ENCODE measurements at places on chromosomes 5 and 9. TPM values are rescaled to one million over a fixed set of nuclear protein-coding genes. Genes with fewer than 3 reads are reported as not detected.
A peak's percentile ranks its signal among the peaks of the same experiment; 100 is the strongest.

- DNase-seq, result no peak
Measured at GRCh38 chr5:116076496-116076895, 8.3 kb upstream of the COMMD10 start.

DNA sequence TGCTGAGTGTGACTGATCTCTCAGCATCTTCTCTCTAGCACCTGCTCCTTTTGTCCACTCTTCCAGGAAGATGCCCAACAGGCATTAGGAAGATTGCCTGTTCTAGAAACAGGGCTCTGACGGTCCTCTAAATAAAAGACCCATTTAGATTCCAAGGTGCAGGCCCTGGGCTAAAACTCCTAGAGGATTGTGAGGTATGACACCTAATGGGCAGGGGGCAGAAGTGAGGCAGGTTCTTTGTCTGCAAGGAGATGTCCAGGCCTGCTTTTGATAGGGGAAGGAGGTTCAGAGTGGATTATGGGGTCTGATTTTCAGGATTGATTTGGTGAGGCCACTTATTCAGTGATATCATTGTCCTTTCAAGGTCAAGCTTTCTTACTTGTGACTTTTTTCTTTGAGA is 140.8 kb upstream of the TRPC7 start:
- no peak for DNase-seq

The DNAJC21 gene
- 64.0 TPM for total RNA-seq

- DNase-seq, result no peak
Measured at GRCh38 chr5:170857066-170857465, 4.8 kb upstream of the RANBP17 start.

- DNase-seq, result no peak
Measured at GRCh38 chr9:77221431-77221830, 44.1 kb downstream of the VPS13A start.

DNA sequence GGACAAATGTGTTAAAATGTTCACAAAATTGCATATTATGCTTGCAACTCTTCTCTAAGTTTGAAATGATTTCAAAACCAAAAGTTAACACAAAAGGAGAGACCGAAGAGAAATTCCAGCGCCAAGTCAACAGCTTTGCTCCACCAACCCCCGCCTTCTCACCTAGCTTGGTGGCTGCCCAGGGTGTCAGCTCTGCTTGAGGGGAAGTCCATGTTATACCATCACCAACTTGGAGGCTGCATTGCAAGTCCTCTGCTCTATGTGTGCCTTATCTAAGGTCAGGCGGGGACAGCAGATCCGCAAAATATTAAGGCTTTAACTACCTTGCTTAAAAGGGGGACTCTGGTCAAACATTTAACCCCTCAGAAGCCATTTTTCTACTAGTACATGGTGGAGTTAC is 14.6 kb downstream of the CCNJL start:
- no peak for DNase-seq

The ADGRV1 gene
- 0.53 TPM for total RNA-seq

The PHYHD1 gene
- total RNA-seq, result not detected

DNA sequence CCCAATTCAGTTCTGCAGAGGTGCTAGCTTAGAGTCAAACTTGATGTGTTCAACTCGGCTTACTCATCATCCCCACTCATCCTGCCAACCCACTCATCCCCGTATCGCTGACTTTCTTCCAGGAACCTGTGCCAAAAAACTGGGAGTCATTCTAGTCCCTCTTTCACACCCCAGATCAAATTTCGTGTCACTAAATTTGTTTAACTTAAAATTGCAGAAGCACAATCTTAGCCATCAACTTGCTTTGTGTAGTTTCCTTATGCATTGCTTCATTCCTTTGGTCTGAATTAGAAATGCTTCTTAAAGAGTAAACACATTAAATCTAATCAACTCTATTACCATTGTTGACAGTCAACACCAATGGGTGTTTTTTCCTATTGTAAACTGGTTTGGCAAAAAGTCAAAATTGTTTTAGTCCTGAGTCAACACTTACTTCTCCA is 162.4 kb downstream of the TTC39B start:
- DNase-seq, result no peak

DNA sequence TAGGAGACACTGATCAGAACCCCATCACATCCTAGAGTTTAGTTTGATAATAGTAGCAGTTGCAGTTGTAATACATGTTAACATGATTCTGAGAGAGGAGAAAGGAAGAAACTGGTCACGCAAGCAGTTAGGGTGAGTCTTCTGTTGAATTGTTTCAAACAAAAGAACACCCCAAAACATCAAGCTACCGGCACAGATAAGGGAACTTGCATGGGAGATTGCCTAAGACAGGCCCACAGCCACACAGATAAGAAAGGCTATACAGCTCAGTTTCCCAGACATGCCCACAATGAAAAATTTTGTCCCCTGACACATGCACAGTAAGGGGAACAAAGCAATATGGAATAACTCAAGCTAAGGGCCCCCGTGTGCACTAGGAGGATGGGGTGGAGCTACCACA is 15.9 kb downstream of the HSPB3 start:
- DNase-seq, result no peak

- DNase-seq, result no peak
Measured at GRCh38 chr9:2681981-2682380, 35.3 kb upstream of the KCNV2 start.

DNA sequence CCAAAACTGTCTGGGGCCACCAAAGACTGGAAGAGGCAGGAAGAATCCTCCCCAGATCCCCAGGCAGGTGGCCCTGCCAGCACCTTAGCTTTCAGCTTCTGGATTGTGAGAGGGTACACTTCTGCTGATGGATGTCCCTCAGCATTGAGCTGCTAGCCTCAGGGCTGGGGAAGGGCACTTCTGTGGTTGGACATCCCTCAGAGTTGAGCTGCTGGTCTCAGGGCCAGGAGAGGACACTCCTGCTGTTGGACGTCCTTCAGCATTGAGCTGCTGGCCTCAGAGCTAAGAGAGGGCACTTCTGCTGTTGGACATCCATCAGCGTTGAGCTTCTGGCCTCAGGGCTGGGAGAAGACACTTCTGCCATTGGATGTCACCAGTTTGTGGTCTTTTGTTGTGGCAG is 83.8 kb upstream of the FCN1 start:
- DNase-seq, result no peak

- DNase-seq, result peak; percentile 82
Measured at GRCh38 chr5:188488-189481, 2.5 kb upstream of the LRRC14B start.

DNA sequence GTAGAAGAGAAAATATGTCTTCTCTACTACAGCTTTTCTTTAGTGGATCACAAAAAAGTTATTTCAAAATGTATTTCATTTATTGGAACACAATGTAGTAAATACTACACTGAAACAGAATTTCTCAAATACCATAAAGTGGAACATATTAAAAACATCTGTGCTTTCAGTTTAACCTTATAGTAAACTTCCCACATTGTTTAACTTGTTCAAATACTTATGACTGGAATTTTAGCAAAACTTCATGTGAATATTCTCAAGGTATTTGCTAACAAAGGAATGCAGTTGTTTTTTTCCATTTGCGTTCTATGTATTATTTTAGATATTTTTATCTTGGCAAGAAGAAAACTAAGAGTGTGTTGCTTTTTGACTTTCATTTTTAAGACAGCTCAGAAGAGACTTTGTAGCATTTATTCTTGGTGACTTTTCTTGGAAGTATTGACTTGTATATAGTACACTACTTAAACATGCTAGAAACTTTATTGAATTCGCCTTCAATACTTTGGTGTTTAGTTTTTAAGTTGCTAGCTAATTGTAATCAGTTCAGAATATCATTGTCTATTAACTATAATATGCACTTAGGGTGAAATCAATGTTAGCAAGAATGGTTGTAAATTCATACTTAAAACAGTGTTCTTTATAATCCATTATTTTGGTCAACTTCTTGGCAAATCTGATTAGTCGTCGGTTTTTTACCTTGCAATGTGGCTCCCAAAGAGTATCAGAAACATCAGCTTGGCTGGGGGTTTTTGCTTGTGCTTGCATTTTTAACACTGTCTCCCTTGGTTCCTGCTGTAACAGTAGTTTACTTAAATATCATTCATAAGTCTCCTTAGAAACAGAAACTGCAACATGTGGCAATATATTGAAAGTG is 5.0 kb upstream of the RHOBTB3 start:
- no peak for DNase-seq

The IFNK gene
- not detected for total RNA-seq

The MAMDC4 gene
- total RNA-seq, result 13.9 TPM

GRCh38 chr5:142475102-142475513 is 150.3 kb upstream of the SPRY4 start:
- no peak for DNase-seq

The TAF11L6 gene
- not detected for total RNA-seq

The ARSI gene
- total RNA-seq, result not detected

The ANKRD20A1 gene
- 1.4 TPM for total RNA-seq

- no peak for DNase-seq
Measured at GRCh38 chr5:12885018-12885417, 980.8 kb upstream of the CTNND2 start.

DNA sequence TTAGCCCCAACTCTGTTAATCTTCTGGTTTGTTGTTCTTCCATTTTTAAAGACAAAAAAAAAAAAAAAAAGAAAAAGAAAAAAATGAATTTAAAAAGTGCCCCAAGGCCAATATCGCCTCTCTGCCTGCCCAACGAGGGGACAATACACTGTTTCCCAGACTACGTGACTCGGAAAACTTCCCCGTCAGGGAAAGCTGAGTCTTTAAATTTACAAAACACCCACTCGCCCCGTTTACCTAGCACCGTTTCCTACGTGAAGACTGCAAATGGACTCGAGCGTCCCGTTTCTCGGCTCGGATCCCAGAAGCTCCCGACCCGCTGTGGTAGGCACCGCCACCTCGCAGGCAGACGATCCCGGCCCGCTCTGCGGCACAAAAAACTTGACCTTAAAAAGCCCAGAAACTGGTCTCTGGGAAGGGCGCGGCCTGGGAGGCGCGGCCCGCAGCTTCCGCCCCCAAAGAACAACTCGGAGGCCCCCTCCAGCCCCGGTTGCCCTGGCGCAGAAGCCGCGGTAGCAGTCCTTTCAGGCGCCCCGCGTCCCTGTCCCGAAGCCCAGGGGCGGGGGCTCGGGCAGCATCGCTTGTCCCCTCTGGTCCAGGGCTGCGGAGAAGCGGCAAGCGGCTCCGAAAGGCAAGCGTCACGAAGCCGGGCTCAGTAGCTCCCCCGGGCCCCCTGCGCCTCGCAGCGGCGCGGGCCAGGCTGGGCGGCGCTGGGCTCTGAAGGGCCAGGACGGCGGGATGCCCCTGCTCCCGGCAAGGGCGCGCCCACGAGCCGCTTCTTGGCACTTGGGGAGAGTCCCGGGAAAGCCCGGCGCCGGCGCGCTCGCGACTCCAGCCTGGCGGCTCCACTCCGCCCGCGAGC is at the start of gene GCNT4:
TSS of gene GCNT4 (minus strand) at position 367 of the 862 bp plus-strand sequence. CDS start 22,521 bp downstream, outside the sequence.
- DNase-seq, result peak; percentile 32

The C5 gene
- total RNA-seq, result 0.27 TPM

- no peak for DNase-seq
Measured at GRCh38 chr9:13443346-13444244, 164.1 kb upstream of the MPDZ start.

DNA sequence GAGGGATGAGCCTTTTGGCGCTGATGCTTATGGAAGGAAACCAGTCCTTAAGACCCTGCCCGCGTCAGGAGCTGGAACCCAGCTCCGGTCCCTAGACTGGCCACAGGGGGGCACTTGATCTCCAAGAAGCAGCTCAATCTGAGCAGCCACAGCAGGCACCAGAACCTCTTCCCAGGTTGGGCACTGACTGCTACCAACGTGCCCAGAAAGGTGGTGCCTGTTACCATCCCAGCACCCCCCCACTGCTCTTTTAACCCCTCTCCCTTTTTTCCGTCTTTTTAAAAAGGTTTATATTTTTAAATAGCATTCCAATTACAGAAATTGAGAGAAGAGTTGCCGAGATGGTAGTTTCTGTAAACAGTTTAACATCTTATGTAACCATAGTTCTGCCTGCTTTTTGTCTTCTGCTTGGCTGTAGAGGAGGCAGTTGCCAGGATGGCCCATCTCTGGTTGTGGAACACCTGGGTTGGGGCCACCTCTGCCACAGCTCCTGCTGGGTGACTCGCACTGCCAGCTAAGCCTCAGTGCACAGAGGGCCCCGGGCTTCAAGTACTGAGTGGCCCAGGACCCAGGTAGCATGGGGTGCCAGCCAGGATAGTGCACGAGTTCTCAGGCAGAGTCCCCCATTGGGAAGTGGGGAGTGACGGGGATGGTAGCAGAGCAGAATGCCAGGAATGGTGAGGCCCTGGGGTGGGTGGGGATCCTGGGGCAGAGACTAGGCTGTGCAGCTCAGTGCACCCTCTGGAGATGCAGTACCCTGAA is 62.8 kb downstream of the PFDN1 start:
- peak; percentile 53 for DNase-seq

The FSTL4 gene
- 0.42 TPM for total RNA-seq

DNA sequence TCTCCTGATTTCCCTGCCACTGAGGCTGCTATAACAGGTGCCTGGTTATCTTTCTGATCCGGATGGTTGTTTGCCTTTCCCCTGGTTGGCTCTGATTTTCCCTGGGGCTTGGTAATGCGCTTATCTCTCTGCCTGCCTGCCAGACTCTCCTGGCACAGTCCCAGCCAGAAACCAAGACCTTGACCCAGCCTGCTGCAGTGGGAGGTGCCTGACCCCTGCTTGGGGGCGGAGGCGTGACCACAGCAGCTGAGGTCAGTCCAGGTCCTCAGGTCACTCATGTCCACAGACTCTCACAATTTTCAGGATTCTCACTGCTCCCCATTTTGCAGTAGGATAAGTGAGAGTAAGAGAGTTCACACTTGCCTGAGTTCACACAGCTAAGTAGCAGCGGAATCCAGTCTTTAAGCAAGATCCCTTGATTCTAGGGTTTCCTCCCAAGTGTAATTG is 24.4 kb upstream of the SYNPO start:
- no peak for DNase-seq

DNA sequence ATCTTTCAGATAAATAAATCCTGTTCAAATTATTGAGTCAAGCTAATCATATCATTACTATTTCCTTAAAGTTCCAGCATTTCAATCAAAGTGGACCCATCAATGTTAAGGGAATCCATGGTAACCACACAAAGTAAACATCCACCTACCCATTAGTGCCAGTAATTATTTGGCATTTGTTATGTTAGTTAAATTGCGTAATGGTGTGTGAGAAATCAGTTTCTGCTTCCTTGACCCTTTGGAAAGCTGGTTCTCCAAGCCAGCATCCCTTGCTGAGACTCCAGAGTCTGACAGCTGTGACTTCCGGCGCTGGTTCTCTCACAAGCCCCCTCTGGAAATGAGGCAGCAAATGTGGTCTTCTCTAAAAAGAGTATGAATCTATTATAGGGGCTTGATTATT is 308.6 kb upstream of the EFNA5 start:
- no peak for DNase-seq

The OSMR gene
- total RNA-seq, result 0.08 TPM

The SEMA6A gene
- 0.92 TPM for total RNA-seq

The MELK gene
- 8.4 TPM for total RNA-seq

The GPR21 gene
- total RNA-seq, result 0.27 TPM

- no peak for DNase-seq
Measured at GRCh38 chr5:163260961-163261360, 176.4 kb upstream of the CCNG1 start.

- DNase-seq, result no peak
Measured at GRCh38 chr5:150044329-150044681, 42.0 kb downstream of the CSF1R start.

GRCh38 chr5:81837667-81838306 is 86.9 kb upstream of the SSBP2 start:
- no peak for DNase-seq

The DIRAS2 gene
- total RNA-seq, result not detected

Measured in activated T-cell treated with anti-CD3 and anti-CD28 coated beads, Interleukin-2, amount 50 U/mL, for 4 hours (primary cell).